NCI-H187 (cell line): ENCODE measurements at places on chromosomes 7 and 10.
A peak's percentile ranks its signal among the peaks of the same experiment; 100 is the strongest.

DNA sequence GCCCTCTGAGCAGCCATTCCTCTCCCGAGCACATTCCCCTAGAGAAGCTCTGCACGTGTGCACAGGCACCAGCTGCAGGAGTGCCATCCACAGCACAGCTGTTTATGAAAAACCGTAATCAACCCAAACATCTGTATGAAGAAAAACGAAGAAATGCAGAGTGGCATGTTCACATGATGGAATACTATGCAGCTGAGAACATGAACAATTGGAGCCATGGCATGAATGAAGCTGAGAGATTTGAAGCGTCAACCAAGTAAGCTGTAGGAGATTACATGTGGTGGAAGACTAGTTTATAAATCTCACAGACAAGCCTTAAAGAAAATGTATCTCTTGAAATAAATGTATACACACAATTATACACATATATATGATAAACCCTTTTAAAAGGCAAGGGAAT is 176.5 kb downstream of the EBF3 start:
- no peak for DNase-seq

- no peak for DNase-seq
Observed at GRCh38 chr7:1640376-1641172, 29.5 kb upstream of the ELFN1 start.

DNA sequence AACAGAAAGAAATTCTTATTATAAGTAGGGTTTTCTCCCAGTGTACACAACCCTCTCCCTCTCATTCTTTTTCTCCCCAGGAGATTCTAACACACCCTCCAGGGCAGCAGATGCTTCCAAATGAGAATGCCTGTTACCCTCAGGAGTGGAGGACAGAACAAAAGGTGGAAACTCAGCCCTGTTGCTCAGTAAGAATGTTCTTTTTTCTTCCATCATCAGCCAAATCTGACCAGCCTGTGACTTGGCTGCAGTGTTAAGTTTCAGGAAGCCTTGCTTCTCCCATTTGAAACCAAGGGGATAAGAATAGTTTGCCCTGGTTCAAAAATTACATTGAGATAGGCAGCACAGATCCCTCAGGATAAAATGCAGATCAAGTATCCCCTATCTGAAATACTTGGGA is 77.5 kb upstream of the EEPD1 start:
- no peak for DNase-seq

DNA sequence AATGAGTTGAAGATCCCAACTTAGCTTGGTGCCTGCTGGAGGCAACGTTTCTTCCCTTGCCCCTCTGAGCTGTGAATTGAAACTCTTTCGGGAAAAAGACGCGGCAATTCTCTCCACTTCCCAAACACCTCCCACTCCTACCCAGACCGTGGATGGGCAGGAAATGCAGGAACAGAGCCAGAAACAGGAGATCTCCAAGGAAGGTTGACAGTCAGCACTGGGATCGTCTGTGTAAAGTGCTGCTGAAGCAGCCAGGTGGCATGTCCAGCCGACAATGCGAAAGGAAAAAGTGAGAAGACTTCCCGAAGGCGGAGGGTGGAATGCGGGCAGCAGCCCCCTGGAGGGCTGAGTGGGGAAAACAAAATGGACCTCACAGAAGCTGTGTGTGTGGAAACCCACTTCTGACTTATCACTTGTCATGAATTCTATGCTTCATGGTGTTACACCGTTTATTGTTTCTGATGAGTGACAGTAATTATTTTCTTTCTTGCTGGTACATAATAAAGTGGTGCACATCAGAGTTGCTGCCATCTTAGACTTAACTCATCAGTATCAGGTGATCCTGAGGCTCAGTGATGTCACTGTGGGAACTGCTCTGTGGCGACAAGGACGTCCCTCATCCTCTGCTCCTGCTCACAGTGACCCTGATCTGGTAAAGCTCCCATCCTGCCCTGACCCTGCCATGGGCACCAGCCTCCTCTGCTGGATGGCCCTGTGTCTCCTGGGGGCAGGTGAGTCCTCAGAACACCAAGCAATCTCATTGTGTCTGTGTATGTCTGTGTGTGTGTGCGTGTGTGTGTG is 220.5 kb upstream of the PRSS1 start:
- no peak for DNase-seq

DNA sequence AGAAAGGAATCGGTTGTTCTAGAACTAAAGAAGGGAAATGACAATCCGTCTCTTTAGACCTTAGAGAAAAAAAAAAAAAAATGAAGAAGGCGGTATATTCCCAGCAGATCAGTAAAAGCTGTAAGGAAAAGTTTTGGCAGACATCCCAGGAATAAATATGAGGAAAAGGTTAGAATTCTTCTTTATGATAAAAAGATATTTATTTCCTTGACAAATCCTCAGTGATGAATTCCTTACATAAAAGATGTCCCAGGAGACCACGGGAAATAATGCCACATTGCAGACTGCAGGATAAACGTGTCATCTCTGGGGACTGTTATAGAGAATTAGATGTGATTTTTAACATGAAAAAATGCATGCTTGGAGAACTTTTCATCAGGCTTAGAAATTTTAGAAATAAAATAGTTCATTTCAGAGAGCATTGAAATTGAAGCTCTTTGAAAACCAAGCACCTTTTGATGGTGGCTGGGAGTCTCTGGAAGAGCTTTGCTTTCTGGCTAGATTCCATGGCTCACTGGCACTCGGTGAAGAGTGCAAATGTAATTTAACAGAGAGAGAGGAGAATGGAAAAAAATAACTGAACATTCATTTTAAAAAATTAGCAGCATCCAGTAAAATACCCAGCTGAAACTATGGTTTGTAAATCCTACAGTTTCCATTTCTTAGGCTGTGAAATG is 98.2 kb downstream of the PRPF18 start:
- DNase-seq: no peak

GRCh38 chr7:159097661-159098423 is 46.8 kb downstream of the VIPR2 start:
- DNase-seq: no peak

GRCh38 chr7:105656922-105657521 is 75.7 kb upstream of the EFCAB10 start:
- DNase-seq: peak; percentile 34

- no peak for DNase-seq
Observed at GRCh38 chr10:50336140-50336539, 84.8 kb upstream of the ASAH2 start.

- DNase-seq: no peak
Observed at GRCh38 chr7:74480861-74481417, 27.2 kb downstream of the GTF2IRD1 start.

GRCh38 chr7:32072397-32072796 is 2.2 kb upstream of the PDE1C start:
- DNase-seq: no peak

DNA sequence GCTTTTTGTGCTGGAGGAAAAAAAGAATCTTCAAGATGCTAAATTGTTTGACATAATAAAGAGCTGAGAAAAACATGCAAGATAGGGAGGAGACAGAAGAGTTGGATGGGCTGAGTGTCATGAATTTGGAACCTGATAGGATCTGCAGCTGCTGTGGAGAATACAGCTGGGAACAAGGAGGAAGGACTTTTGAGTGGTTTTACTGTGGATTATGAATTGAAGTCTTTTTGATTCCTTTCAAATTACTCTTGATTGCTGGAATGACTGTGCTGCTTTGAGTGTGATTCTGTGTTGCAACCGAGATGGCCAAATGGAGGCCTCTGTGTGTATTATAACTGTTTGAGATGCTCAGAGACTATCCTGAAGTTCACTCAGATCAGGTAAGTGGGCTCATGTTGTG is 4.0 kb downstream of the EFCAB10 start:
- DNase-seq: no peak

DNA sequence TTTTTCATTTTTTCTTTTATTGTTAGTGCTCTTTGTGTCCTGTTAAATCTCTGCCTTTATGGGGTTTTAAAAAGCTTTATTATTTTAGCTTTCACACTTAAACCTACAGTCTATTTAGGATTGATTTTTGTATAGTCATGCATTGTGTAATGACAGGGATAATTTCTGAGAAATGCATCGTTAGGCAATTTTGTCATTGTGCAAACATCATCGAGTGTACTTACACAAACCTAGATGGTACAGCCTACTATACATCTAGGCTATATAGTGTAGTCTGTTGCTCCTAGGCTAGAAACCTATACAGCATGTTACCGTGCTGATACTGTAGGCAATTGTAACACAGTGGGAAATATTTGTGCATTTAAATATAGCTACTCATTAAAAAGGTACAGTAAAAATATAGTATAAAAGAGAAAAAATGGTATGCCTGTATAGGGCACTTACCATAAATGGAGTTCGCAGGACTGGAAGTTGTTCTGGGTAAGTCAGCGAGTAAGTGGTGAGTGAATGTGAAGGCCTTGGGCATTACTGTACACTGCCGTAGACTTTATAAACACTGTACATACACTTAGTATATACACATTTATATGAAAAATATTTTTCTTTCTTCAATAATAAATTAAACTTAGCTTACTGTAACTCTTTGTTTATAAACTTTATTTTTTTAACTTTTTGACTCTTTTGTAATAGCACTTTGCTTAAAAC is 16.0 kb downstream of the UBE2D1 start:
- DNase-seq: no peak

DNA sequence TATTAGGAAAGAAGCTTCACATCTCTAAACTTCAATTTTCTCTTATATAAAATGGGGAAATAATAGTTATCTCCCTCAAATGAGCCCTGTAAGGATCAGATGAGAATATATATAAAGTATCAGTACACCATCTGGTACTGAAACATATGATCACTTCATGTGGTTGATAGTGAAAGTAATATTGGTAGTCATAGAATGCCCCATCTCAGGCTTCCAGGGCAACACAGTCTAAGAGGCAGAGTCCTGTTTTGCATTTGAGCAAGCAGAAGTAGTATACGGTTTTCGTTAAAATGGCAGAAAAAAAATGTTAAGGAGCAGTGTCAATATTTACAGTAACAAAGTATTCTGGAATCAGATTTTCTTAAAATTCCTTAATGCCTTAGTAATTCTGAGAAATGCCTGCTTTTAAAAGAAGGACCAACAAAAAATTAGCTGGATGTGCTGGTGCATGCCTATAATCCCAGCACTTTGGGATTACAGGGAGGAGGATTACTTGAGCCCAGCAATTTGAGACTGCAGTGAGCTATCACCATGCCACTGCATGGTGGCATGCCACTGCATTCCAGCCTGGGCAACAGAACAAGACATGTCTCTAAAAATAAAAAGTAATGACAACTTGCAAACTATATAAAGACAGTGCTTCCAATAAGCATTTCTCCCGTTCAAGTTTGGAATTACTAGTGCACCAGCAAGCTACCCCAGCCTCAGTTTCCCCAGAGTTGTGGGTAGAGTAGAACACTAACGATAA is 19.8 kb downstream of the KBTBD2 start:
- DNase-seq: no peak

DNA sequence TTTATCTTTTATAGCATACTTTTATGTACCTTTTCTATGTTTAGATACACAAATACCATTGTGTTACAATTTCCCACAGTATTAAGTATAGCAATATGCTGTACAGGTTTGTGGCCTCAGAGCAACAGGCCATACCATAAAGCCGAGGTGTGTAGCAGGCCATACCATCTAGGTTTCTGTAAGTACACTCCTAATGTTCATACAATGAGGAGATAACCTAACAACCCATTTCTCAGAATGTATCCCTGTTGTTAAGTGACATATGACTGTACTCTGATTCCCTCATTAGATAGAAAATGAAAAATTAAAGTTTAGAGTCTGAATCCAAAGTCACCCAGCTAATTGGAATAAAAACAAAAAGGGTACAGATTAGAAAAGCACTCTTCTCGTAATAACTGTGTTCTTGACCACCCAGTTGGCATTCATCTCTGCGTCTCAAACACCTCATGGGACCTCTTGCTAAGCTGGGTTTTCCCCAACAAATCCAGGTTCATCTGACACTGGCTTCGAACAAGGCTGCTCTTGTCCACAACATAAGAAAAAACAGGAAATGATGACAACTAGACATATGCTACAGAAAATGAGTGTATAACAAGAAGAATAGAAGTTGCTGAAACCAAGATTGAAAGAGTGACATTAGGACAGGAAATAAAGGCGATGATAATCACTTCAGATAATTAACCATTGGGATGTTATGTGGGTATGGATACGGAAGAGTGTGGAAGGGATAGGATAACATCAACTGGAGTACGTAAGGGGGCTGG is 1.4 kb downstream of the NDUFB8 start:
- no peak for DNase-seq

GRCh38 chr10:89516149-89516832 is 19.1 kb downstream of the SLC16A12 start:
- DNase-seq: no peak

DNA sequence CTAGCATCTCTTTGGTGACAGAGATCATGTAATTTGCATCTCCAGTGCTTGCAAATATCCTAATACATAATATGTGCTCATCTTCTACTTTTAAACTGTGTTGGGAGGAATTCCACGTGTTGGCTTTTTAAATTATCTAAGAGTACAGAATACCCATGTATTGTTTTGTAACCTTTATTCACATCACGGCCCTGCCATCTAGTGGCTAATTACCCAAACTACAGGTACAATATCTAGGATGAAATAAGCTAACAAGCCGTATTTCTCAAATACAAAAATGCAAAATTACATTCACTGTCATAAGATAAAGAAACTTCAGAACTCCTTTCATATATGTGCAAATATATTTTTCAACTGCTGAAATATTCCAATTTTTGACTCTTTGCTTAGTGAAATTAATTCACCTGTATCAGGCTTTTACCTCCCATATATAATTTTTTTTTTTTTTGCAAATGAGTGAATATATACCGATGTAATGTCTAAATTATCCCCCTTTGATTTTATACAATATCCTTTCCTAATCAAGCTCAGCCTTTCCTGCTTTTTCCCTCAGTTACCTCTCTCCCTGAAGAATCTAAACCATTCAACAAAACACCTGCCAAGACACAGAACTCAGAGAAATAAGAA is 30.3 kb upstream of the LSM8 start:
- DNase-seq: no peak

DNA sequence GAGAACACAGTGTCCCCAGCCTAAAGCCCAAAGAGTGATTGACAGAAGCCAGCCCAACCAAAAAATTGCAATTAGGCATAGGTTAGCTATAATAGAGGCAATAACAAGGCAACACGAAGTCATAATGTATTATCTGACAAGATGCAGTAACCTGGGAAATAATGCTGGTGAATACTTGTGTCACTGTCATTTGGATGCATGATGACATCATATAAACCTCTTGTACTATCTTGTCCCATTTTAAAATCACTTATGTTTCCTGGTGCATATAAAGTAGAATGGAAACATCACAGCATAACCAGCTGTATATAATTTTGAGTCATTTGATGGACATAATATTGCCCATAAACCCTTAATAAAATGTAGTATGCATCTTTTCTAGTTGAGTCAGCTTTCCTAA is 1138.3 kb upstream of the LRRTM3 start:
- DNase-seq: no peak

- no peak for DNase-seq
Observed at GRCh38 chr7:111103678-111104274, 12.8 kb downstream of the LRRN3 start.

- no peak for DNase-seq
Observed at GRCh38 chr7:43914795-43915194, 8.4 kb upstream of the URGCP start.

DNA sequence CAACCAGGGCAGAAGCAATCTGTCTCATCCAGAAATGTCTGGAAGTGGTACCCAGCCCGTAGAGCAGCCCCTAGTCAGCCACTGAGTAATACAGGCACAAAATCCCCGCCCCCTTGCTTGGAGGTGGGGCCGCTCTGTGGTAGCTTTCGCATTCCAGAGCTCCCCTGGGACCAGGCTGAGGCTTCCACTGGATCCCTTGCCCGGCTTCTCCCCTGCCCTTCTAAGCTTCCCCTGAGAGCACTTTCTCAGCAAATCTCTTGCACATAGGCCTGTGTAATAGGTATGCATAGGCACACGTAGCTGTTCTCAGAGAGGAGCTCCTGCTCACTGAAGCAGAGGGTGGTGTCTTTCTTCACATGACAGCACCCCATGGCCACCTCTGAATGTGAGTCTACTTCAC is 144.2 kb downstream of the BMS1 start:
- no peak for DNase-seq
